GM12892 (cell line): ENCODE measurements at places on chromosomes 4 and X.

GRCh38 chr4:184190711-184191110 lies 27.0 kb downstream of the ENPP6 start:
- no peak for DNase-seq

DNA sequence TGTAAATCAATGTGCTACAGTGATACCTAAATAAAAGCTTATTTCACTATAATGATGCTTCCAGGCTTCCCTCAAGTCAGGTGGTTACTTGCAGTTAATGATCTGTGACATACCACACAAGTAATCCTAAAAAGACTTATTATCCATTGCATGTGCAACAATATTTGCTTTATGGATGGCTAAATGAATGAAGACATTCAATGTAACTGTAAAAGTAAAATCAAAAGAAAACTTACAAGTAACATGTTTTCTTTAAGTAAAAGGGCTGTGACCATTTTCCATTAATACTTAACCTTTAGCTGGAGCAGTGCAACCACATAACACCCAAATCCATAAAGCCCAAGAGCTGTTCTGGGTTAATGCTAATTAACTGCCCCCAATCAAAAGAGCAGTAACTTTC lies 42.6 kb downstream of the RAB28 start:
- DNase-seq, result no peak

DNA sequence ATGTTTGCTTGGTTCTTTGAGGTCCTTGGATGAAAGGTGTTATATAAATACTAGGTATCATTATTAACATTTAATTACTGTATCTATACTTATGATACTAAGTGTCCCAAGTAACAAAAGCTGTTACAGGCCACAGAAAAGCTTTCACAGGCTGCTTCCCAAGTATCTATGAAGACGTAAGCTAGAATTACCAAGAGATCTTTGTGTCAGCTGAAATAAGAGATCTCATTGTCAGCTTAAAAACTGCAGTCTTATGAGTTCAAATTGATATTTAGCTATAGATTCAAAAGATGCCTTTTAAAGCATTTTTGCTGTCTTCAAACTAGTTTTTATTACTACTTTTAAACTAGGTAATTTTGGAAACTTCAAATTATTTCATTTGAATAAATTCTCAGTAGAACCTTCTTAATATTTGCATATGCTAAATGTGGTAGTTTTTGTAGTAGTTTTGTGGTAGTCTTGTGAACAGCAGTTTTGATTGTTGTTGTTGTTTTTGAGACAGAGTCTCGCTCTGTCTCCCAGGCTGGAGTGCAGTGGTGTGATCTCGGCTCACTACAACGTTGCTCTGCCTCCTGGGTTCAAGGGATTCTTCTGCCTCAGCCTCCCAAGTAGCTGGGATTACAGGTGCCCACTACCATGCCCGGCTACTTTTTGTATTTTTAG lies 170.0 kb upstream of the RPL34 start:
- no peak for DNase-seq

DNA sequence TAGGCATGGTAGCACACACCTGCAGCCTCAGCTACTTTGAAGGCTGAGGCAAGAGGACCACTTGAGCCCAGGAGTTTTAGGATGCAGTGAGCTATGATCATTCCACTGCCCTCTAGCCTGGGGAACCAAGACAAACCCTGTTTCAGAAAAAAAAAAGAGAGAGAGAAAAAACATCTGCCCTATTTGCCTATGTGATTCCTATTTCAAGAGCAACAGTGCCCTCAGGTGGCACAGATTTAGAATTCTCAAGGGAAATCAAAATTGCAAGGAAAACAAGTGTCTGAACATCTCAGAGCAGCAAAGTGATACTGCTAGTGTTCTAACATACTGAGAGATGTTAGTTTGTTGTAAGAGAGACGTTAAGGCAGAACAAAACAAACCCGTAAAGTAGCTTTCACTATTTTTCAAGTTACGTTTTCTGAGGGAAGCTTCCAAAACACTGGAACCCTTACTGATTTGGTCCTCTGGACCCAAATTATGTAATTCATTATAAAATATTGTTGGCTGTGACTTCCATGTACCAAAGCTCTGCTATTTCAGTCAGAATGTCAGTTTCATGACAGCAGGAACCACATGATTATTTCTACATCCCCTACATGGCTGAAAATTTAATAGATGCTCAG lies 7.9 kb downstream of the BDH2 start:
- no peak for DNase-seq

GRCh38 chrX:45614853-45615252 lies 414.2 kb upstream of the DIPK2B start:
- DNase-seq, result no peak

DNA sequence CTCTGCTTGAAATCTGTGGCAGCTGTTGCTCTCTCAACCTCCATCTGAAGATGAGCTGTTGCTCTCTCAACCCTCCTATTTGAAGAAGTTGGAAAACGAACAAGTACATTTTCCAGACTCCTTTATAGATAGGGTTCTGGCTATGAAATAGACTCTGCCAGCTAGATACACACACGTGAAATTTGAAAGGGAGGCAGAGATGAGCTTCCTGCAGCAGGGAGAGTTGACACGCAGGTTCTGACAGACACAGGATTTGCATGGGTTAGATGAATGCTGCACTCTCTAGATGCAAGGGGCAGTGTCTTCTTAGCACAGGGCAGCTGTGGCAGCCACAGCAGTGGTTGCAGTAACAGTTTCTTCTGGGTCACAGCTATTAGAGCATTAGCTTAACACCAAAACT lies 8.0 kb upstream of the PYURF start:
- no peak for DNase-seq

GRCh38 chr4:28386776-28387175 lies 1526.1 kb downstream of the STIM2 start:
- no peak for DNase-seq

- DNase-seq, result no peak
Measured at GRCh38 chr4:155304375-155304774, 72.4 kb downstream of the MAP9 start.

- DNase-seq, result no peak
Measured at GRCh38 chrX:126886997-126887396, 67.5 kb downstream of the PRR32 start.

GRCh38 chr4:141037446-141037845 lies 95.8 kb downstream of the RNF150 start:
- DNase-seq, result no peak

- no peak for DNase-seq
Measured at GRCh38 chrX:119459181-119459580, 9.1 kb upstream of the SLC25A5 start.

DNA sequence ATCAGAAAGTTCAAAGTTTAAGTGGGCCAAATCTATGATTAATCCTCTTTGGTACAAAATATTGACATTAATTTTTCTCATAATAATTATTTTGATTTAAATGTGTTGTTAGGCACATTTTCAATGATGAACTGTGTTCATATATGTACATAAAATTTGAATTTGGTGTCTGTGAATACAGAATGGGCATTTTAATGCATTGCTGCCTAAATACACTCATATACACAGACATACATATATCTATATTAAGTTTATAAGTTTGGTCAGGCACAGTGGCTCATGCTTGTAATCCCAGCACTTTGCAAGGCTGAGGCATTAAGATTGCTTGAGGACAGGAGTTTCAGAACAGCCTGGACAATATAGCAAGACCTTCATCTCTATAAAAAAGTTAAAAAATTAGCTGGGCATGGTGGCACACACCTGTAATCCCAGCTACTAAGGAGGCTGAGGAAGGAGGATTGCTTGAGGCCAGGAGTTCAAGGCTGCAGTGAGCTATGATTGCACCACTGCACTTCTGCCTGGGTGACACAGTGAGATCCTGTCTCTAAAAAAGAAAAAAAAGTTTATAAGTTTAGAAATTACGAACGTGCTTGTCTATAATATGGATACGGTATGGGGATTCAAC lies 12.3 kb upstream of the BMP2K start:
- no peak for DNase-seq

GRCh38 chr4:92184566-92184965 lies 119.2 kb upstream of the GRID2 start:
- DNase-seq, result no peak

- peak; percentile 73 for DNase-seq
Measured at GRCh38 chr4:146243141-146243882, 29.0 kb downstream of the REELD1 start.

- no peak for DNase-seq
Measured at GRCh38 chrX:16807548-16807947, 21.3 kb downstream of the TXLNG start.

DNA sequence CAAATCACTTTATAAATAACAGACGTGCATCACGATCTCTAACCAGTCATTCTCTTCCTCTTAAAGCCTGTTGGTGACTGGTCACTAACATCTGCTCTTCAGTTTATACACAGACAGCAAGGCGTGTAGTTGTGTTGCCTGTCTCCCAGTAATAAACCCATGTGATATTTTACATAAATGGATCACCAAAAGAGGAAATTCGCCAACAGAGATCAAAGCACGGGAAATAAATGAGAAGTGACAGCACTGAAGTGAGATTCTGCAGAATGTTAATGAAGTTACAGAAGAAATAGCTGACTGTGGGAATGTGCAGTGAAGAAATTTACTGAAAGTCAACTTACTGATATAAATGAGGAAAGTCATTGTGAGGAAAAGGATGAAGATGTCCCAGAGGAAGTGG lies 47.0 kb downstream of the AFF1 start:
- no peak for DNase-seq

GRCh38 chr4:37889849-37890800 lies 759 bp upstream of the TBC1D1 start:
- DNase-seq, result peak; percentile 43

- no peak for DNase-seq
Measured at GRCh38 chrX:37906357-37906756, 59.0 kb upstream of the DYNLT3 start.

GRCh38 chr4:99361268-99361898 lies 8.8 kb upstream of the ADH1C start:
- DNase-seq, result no peak

DNA sequence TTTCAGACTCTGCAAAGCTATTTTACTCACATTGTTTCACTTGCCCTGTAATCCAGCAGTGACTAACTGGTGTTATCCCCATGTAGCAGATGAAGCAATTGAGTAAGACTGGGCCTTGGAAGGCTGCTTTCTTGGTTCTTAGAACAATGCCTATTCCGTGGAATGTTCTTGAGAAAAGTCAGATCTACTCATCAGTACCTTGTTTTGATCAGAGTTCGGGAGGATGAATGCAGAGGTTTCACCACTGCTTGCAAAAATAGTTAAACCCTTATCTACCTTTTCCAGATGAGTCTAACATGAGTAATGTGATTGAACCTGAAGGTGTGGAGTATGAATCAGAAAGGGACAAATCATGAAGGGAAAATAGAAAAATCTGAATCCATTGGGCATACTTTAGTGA lies 1.8 kb downstream of the MAOB start:
- DNase-seq, result no peak

DNA sequence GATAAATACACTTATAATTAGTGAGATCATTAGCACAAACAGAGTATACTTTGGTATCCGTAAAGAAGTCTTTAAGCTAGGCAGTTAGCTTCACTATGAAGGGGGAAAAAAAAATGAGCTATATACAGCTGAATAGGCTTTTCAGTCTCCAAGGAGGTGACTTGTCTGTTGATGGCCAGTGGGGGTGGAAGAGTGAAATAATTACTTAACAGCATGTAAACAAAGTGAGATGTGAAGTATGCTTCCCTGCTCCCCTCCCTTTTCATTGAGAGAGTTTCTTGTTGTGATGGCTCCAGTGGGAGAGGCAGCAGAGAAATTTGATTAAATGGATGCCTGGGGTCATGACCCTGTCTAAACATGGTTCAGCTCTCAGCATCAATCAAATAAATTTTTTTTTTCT lies 180.9 kb downstream of the DACH2 start:
- DNase-seq, result no peak

- no peak for DNase-seq
Measured at GRCh38 chrX:5549512-5549911, 679.2 kb downstream of the NLGN4X start.

DNA sequence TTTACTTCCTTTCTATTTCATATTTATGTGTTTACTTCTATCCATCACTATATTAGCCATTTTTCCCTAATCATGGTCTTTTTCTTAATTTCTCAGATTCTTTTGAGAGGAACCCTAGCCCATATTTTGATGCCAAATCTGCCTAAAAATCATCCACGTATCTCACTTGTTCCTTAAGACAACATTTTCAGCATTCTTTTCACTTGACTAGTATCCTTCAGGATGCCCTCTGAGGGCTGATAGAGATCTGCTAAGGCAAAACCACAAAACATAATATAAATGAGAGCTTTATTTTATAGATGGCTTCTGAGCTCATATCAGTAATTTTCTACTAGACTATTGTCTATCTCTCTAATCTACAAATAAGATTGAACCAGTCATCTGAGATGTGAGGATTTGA lies 341.9 kb downstream of the GPM6A start:
- DNase-seq, result no peak

GRCh38 chrX:68685685-68686084 lies 38.2 kb downstream of the STARD8 start:
- DNase-seq, result no peak

- no peak for DNase-seq
Measured at GRCh38 chrX:3743801-3744439, 30.5 kb upstream of the PRKX start.

- no peak for DNase-seq
Measured at GRCh38 chrX:154749856-154750255, 1.0 kb downstream of the GAB3 start.

GRCh38 chr4:181968371-181968770 lies 274.8 kb upstream of the TENM3 start:
- DNase-seq, result no peak

DNA sequence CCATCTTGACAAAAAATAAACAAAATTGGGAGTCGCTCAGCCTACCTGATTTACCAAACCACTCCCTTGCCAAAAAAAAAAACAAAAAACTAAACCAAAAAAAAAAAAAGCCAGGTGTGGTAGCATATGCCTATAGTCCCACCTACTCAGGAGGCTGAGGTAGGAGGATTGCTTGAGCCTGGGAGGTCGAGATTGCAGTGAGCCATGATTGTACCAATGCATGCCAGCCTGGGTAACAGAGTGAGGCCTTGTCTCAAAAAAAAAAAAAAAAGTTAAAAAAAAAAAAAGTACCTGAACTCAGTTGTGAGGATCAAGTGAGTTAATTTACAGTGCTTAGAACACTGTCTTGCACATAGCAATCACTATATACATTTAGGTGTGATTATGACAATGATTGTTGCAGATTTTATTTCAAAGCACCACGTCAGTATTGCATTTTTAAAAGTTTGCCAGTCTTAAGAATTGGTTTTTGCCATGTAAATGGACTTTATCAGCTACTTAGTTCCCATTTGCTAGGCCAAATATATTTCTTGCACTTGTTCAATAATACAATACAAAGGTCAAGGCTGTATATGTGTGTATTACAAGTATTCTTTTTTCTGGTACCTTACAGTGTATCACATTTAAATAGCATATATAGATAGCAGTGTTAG lies 4.6 kb downstream of the NUDT9 start:
- DNase-seq, result no peak

- no peak for DNase-seq
Measured at GRCh38 chr4:8861576-8862295, 9.9 kb downstream of the HMX1 start.
